ENCODE measurements at places on chromosomes 1 and 21.

DNA sequence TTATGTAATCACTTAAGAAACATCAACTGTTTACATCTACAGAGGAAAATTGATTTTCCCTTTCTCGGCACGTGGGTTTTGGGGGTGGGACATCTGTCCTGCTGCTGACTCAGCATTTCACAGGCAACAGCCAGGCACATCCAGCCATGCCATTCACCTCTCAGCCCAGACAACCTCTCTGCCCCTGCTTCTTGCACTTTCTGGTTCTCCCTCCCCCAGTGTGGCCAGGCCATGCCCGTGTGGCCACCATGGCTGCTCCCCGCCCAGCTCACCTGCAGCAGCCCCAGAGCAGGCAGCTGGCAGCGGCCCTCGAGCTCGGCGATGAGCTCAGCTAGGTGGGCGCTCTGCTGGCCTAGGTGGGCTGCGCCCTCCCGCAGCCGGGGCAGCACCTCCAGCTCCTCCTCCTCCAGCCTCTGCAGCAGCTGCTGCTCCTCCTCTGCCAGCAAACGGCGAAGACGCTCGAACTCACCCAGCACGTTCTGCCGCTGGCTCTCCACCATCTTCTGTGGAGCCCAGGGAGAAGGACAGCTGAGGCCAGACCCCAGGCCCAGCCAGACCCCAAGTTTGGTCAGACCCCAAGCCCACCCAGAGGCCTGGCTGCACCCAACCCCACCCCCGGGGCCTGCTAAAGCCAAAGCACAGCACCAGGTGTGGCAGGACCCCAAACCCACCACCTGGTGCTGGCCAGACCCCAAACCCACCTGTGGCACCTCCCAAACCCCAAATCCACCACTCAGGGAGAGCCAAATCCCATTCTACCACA is 5.8 kb downstream of the TRIM11 start:
- no peak for DNase-seq

GRCh38 chr1:244849189-244849866 is 13.9 kb downstream of the COX20 start:
- no peak for DNase-seq

DNA sequence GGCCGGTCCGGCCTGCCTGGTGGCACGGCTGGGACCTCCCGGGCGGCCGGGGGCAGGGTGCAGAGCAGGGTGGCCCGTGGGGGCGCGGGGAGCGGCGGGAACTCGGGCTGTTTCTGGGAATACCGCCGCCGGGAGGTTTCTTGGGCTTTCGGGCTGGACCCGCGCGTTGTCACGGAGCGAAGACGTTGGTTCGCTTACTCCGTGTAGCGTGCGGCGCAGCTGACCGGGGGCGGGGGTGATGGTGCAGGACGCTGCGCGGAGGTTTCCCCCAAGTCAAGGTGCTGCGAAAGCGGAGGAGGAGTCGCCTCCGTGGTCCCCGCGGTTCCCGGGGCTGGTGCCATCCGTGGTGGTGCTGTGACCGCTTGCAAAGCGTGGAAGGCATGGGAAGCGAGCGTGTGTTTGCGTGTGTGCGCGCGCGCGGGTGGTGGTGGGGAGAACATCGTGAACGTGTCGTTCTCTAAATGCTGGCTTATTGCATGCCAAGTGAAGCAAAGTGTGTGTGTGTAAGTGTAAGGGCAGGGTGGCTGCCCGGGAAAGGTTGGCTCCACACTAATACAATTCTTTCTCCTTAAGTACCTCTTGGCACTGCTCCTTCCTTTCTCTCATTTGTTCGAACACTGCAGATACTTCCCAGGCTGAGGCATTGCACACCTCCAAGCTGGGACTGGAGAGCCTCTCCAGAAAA is 1.1 kb downstream of the RYR2 start:
- DNase-seq: peak; percentile 68

DNA sequence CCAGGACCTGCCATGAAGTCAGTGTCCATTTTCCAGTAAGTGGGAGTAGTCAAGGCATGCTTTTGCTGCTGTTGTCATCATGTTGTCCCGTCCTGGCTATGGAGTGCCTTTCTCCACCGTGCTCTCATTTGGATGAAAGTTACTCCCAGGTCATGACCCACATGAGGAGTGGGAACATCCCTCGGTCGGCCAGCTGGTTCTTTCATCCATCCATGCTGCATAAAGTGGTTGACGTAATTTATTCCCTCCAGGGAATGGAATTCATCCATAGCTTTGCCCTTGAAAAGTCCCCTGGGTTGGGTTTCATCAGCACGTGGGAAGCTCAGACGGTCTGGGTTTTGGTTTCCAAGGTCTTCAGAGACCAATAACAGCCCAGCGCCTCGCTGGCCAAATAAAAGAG is 11.6 kb downstream of the PLA2G2A start:
- peak; percentile 37 for DNase-seq

- DNase-seq: no peak
These were observed 72.9 kb downstream of the ITPKB start for GRCh38 chr1:226666164-226666506.

DNA sequence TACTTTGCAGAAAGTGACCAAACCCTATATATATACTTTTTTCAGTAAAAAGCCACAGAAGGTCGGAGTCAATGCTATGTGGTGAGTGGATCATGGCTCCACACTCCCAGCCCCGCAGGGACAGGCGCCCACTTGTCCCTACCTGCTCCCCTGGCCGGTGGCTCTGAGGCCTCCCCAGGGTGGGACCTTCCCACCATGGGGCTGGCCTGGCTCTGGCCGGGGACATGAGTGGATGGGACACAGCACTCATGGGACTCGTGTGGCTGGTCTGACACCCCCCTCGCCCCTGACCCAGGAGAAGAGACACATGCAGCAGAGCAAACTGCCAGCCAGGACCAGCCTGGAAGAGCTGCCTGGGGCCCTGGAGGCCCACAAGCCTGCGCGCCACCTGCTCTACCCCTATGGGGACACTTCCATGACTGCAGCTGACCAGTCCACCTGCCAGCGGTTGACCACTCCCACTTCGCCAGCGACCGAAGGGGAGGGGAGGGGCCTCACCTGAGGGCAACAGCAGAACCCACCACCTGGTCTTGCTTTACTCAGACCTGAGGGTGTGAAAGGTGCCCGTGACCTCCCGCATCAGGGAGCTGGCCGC is 2.2 kb downstream of the SPATC1L start:
- no peak for DNase-seq

Data from eye (tissue), 1 donor.